ENCODE measurements at places on chromosomes 7 and 10.
A peak's percentile ranks its signal among the peaks of the same experiment; 100 is the strongest.

- DNase-seq, result no peak
These were observed 69.5 kb downstream of the TCERG1L start for GRCh38 chr10:131242007-131242406.

GRCh38 chr10:34766811-34767494 is 48.1 kb downstream of the PARD3 start:
- no peak for DNase-seq

- DNase-seq, result no peak
These were observed 105.5 kb upstream of the FAM204A start for GRCh38 chr10:118447478-118448270.

- peak; percentile 93 for DNase-seq
These were observed 11.7 kb downstream of the HSPB1 start for GRCh38 chr7:76314042-76314721.

DNA sequence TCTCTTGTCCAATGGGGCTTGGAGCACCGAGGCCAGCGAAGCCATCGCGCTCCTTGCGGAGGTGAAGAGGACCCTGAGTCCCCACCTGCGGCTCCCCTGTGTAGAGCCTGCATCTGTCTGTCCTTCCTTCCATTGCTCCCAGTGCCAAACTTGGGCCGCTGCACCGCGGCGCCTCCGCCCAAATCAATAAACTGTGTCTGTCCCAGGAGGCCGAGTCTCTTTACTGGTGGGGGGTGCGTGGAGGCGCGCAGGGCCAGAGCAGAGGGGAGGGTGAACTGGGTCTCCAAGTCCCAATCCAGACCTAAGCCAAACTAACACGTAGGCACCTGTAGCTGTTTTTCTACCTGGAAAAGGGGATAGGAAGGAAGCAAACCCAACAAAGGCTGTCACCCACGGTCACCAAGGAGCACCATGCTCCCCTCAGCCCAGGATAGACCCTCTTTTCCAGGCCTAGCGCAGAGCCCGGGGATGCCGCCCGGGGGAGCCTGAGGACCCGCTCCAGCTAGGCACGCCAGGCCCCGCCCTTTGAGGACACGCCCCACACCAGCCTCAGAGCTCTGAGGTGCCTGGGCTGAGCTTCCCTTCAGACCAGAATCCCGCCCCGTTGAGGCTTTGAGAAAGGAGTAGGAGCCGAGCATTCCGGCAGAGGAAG is 1.2 kb upstream of the CHAT start:
- no peak for DNase-seq

DNA sequence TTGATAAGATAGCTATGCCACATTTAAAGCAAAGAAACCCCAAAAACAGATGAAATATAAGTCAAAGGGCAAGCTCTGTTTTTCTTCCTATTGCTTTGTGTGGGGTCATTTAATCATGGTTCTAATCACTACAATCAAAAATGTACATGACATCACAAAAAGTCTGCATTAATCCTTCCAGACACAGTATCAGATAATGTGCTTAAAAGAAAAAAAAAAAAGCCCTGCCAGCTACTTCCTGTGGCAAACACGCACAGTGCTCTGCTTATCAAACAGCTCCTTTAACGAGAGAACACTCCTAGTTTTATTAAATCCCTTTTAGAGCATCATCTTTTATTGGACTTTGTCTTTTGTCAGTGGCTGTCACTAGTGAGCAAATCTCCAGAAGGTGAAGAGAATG is 1005.8 kb downstream of the GATA3 start:
- DNase-seq, result no peak

GRCh38 chr10:35446439-35446838 is 110.1 kb downstream of the CCNY start:
- no peak for DNase-seq

DNA sequence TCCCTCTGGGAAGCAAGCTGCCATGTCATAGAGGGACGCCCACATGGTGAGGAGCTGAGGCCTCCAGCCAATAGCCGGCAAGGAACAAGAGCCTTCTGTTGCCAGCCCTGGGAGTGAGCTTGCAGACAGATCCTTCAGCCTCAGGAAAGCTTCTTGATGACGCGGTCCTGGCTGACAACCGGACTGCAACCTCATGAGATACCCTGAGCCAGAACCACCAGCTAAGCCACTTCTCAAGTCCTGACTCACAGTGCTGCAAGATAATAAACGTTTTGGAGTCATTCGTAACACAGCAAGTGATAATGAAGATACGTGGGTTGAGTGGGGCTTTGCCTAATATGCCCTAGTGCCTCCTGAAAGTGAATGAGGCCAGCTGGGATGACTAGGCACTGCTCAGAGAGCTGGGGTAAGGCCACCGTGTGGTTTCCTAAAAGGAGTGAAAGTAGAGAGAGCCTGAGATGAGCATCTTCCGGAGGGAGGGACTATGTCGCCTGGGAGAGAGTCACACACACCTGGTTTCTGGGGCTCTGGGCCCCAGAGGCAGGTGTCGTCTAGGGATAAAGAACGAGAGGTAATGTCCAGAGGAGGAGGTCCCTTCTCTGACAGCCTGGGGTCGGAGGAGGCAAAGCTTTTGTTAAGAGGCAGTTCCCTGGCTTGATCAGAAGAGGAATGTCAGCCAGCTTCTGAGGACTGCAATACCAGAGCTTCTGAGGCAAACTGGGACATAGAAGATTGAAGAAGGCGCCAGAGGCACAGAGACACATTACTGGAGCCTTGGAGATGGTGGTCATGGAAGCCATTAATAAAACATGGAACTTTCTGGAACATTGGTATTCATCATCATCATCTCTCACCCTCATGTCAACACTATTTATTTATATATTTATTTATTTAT is 53.6 kb downstream of the PYROXD2 start:
- DNase-seq, result no peak

GRCh38 chr7:80999100-80999499 is 80.2 kb upstream of the SEMA3C start:
- DNase-seq, result no peak

GRCh38 chr7:20541608-20542349 is 73.7 kb upstream of the ABCB5 start:
- no peak for DNase-seq

- no peak for DNase-seq
These were observed 18.8 kb upstream of the GNA12 start for GRCh38 chr7:2862831-2863361.

GRCh38 chr10:110650265-110650668 is 6.1 kb downstream of the RBM20 start:
- DNase-seq, result no peak

DNA sequence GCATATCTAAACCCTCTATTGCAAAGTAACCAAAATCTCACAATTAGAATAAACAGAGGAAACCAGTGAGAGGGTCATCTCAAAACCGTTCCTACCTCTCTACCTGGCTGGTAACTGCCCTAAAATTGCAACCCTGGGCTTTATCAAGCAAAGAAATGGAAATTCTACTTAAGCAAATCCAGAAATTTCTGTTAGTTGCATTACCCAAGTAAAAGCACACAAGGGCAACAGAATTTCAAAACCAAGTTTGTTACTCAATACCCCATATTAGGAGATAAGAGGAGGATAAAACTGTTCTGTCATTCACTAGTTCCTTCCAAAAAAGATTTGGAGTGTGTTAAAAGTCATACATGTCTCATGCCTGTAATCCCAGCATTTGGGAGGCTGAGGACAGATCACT is 195.3 kb downstream of the FAM107B start:
- DNase-seq, result no peak

- DNase-seq, result no peak
These were observed 342.3 kb upstream of the NRP1 start for GRCh38 chr10:33676606-33677339.

DNA sequence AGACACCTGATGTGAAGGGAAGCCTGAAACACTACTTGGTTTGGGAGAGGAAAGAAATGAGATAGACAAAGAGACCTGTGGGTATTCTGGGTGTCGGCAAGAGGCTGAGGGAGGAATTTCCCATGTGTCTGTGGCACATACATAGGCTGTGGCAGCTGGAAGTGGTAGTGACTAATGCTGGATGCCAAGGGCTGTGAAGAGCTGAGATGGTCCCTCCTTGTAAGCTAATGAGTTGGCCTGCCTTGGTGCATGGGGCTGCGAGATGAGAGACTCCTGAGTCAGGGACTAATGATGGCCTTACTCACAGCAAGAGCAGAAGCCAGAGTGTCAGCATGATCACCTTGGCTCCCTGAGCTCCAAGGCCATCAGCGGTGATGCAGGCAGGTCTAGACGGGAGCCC is 119.0 kb upstream of the EEPD1 start:
- DNase-seq, result no peak

GRCh38 chr10:33244354-33244967 is 90.0 kb downstream of the NRP1 start:
- DNase-seq, result no peak

DNA sequence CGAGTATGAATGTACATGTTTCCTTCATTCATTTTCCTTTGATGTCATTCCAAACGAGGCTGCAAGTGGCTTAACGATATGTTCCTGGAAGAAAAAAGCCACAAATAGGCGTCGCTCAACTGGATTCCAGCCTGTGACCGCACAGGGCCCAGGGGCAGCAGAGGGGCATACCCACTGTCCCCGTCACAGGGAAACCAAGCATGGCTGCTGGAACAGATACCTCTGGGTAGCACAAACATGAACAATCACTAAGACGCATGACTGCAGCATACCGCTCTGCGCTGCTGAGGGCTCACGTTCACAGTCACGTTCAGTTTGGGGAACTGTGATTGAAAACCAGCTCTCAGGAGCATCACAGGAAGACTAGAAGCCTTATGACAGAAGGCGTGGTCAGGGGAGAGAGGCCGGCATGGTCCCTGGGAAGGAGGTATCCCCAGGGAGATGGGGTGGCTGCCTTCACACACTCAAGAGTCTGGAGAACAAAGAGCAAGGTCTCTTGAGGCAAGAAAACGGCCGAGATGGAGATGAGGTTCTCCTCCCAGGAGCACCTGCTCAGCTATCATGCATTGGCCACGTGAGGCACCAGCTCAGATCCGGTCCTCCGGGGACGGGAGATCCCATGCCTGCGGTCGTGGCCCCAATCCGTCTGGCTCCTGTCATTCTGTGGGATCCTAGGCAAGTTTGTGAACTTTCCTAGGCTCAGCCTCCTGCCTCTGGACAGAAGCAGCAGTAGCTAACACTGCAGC is 213.6 kb downstream of the DIP2C start:
- DNase-seq, result no peak

DNA sequence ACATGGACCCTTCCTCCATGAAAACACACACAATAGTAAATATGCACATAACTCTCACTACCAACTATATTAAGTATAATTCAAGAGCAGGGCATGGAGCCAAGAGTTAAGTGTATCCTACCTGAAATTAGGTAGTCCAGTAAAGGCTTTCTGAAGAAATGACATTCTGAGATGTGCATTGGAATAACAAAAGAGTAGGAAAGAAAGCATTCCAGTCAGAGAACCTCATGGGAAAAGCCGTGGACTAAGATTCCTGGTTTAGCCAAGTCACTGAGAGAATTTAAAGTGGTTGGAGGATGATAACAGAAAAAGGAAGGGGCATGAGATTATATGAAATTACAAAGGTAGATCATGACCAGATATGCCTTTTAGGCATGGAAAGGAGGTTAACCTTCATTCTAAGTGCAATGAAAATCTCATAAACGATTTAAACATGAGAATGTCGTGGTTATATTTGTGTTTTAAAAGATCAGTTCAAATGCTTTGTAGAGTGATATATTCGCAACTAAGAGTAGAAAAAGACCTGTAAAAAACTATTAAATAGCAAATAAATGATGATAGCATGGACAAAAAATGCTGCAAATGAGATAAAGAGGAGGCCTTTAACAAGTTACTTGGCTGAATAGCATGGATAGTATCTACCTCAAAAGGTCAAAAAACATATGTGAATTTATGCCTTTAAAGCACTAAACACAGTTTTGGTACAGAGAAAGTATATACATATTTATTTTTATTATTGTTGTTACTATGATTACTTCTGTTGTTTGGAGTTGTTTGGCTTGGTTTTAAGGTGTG is 767.4 kb upstream of the GHITM start:
- no peak for DNase-seq

GRCh38 chr10:71952745-71953144 is 11.4 kb upstream of the CHST3 start:
- no peak for DNase-seq

DNA sequence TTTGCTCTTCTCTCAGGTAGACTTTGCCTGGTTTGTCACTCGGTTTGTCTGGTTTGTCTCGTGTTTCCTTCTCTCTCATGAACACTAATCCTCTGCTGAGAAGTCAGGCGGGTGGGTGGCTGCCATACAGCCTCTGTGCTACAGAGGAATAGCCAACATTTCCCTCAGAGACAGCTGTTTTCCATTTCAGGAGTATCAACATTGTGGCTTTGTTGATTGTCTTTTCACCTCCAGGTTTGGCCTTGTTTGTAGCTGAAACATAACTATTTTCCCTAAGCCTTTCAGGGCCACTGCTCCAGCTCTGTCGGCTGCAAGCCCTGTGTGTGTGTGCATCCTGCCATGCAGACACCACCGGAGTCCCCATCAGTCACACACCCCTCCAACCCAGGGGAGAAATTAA is 122.8 kb downstream of the BAMBI start:
- DNase-seq, result no peak

DNA sequence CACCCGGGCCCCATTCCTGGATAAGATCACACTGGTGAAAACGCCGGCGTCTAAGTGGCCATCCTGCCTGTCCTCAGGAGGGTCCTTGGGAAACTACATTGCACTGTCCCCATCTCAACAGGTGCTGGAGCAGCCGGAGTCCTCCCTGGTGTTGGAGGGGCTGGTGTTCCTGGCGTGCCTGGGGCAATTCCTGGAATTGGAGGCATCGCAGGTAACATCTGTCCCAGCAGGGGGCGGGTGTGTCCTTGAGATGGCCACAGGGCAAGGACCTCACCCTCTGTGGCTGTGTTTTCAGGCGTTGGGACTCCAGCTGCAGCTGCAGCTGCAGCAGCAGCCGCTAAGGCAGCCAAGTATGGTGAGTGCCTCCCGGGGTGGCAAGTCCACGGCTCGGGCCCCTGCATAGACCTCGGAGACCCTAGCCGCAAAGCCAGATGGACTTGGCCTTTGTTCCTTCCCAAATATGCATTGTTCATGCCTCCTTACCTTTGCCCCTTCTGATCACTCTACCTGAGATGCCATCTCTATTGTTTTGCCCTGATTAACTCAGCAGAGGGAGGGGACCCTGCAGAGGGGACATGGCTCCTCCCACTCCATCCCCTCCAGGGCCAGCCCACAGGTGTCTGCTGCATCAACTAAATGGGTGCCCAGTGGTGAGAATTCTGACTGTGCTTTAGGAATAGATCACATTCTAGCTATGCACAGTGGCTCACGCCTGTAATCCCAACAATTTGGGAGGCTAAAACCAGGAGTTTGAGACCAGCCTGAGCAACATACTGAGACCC is 23.8 kb downstream of the ELN start:
- no peak for DNase-seq
